ENCODE measurements at places on chromosomes 2 and 18.

GRCh38 chr2:128623776-128624761 lies 305.4 kb upstream of the HS6ST1 start:
- no peak for DNase-seq

GRCh38 chr2:85802354-85803103 lies 48.7 kb downstream of the ATOH8 start:
- DNase-seq, result no peak

- no peak for DNase-seq
Observed at GRCh38 chr2:8247905-8248622, 433.8 kb upstream of the ID2 start.

- no peak for DNase-seq
Observed at GRCh38 chr2:164450278-164450677, 171.0 kb downstream of the GRB14 start.

DNA sequence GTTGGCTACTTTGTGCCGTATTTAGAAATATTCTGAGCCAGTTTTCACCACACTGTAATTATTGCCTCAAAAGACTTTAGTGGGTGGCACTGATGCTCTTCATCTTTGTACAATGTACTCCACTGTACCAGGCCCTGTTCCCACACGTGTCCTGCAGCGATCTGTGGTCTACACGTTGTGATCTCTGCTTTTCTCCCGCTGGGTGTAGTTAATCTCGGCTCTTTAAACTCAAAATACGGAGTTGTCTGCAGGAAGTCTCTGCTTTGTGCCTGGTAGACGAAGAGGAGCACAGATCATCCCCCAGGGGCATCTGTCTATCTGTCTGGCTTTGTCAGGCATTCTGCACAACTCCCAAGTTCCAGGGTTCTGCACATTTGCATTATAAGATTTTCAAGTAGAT lies 12.1 kb upstream of the GREB1 start:
- DNase-seq, result no peak

DNA sequence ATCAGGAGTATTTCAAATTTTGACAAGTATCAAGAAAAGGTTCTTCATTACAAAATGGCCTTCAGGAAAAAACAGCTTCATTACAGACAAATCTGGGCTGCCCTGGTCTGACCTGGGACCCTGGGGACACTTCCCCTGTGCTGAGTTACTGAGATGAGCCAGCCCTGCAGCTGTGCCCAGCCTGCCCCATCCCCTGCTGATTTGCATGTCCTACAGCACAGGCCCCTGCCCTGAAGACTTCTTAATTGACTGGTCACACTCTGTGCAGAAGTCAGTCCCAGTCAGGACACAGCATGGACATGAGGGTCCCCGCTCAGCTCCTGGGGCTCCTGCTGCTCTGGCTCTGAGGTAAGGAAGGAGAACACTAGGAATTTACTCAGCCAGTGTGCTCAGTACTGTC lies 235.1 kb downstream of the ANKRD36B start:
- no peak for DNase-seq

- DNase-seq, result no peak
Observed at GRCh38 chr2:108922141-108922915, 66.7 kb downstream of the EDAR start.

- DNase-seq, result no peak
Observed at GRCh38 chr2:105287692-105288091, 41.8 kb downstream of the TGFBRAP1 start.

DNA sequence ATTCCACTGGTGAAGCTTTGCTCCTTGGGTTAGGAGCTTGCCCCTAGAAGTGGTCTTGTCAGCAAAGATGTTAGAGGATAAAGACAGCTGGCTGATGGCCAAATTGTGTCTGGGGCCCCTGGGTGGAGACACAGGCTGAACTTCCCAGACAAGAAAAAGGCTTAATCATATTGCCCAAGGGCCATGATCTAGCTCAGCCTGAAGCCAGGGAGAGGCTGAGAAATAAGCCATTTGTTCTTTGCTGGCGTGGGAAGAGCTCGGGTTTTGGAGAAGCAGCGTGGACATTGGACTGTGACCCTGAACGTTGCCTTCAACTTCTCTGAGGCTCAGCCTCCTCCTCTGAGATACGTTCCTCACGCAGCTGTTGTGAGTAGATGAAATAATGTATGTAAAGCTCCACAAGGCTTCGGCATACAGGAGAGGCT lies 153.0 kb downstream of the ZFP36L2 start:
- DNase-seq, result no peak

DNA sequence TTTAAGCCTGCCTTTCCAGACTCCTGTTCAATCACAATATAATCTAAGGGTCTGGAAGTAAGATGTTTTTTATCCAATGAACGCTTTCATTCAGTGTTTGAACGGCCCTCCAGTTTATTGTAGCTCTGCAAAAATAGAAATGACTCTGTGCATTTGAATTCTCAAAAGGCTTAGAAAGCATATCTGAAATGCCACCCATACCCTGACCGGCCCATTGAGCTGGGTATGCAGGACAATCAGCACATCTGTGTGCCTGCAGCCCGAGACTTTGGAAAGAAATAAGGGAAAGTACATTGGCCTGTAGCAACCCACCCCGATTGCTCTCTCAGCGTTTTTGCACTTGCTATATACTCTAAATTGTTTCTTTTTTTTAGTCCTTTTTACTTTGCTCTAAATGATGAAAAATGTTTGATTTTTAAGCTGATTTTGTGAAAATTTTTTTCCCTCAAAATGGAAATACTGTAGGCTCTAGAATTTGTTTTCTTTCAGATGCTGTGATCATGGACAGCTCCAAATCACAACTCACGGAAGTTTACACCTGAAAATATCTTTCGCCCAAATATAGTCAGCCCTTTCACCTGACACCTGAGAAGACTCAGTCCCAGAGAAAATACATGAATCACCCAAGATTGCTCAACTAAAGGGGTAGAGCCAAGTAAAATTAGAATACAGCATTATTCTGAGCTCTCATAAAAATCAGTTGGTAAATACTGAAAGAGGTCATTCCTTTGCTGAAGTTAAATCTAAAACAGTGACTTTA lies 194.5 kb upstream of the SIX3 start:
- no peak for DNase-seq

GRCh38 chr2:67846370-67847070 lies 216.3 kb downstream of the C1D start:
- DNase-seq, result peak; percentile 48

DNA sequence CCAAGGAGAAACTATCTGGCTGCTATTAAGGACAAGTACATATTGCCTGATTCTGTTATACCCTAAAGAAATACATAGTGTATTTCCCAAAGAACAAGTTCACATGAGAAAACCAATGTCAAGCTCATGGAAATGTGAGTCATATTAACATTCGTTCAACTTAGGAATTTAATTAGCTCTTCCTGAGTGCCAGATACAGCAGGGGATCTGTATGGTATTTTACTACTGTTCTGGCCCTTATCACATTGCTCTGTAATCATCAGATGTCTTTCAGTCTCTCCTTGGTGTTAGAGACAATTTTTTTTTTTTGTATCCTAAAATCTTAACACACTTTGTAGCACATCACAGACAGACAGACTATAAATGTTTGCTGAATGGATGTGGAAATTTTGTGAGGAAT lies 395.0 kb upstream of the CRIM1 start:
- no peak for DNase-seq

- DNase-seq, result no peak
Observed at GRCh38 chr2:19728125-19728524, 173.7 kb downstream of the TTC32 start.

GRCh38 chr18:11119550-11119949 lies 29.8 kb downstream of the PIEZO2 start:
- no peak for DNase-seq

- DNase-seq, result no peak
Observed at GRCh38 chr18:6018671-6019070, 123.3 kb upstream of the TMEM200C start.

DNA sequence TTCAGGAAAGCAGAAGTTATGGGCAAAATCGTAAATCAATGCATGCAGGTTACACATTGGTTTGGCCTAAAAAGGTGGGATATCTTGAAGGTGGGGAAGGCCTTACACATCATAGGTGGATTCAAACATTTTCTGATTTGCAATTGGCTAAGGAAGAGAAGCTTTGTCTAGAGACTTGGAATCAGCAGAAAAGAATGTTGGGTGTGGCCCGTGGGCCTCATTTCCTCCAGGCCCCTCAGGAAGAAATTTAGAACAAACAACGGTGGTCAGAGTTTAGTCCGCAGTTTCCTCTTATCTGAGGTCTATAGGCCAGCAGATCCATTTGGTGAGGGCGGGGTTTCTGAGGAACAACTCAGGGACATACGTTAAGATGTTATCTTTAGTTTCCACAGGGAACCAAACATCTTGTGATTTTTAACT lies 50.9 kb upstream of the AFF3 start:
- DNase-seq, result no peak

Measured in C1 segment of cervical spinal cord (tissue), 14 donors.